ENCODE measurements at places on chromosomes 5 and 9.

DNA sequence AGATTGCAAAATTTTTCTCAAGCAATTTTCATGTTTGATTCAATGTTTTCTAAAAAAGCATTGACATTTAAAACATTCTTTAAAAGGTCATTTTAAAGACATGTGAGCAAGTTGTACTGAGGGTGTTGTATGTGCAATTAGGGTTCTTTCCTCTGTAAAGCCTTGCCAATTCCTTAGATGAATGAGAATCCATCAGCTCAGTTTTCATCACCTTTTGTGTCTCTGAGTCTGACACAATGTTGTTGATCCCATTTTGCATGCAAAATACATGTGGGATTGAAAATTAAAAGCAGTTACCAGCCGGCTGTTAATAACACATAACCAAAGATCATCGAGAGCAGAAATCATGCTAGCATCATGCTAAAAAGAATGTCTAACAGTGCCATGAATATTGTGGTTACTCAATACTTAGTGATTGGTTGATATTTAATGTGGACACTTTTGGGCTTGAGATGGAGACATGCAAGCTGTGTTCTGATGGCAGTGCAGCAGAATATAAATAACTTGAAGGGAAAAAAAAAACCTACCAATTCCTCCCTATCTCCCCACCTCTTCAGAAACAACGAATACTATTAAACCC is 57.7 kb downstream of the FGF10 start:
- no peak for DNase-seq

- no peak for DNase-seq
These were observed 664.0 kb downstream of the NR2F1-AS1 start for GRCh38 chr5:92917044-92917443.

DNA sequence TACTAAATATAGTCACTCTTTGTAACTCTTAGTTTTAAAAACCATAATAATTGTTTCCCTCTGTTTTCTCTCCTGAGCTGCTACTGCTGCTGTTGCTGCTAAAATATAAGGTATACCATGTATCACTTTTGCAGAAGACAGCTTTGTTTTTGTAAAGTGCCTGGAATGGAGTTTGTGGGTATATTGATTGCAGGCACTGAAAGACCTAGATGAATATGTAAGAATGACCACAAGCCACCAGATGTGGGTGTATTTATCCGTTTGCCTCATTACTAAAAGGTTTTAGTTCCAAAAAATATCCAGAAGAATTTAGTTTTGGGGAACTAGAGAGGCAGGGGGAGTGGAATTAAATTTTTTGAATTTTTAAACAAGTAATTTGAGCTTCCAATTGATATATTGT is 151.1 kb upstream of the CDKN2B start:
- DNase-seq = no peak

GRCh38 chr9:20043035-20043434 is 254.2 kb upstream of the SLC24A2 start:
- DNase-seq = no peak

DNA sequence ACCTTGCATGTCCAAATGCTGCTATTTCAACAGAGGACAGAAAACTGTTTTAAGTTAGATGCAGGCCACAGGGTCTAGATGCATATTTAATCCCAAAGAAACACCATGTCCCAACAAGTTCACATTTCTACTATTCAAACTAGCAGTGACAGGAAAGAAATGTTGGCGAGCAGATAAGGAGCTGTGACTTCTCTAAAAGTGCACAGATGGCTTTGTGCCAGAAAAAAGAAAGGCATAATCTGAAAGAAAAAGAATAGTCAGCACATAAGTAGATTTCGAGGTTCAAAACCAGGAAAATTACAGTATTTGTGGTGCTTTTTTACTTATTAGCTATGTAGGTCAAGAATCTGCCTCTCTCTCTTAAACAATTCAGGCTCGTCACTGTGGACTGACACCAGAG is 178.3 kb downstream of the DNAH5 start:
- DNase-seq = no peak

DNA sequence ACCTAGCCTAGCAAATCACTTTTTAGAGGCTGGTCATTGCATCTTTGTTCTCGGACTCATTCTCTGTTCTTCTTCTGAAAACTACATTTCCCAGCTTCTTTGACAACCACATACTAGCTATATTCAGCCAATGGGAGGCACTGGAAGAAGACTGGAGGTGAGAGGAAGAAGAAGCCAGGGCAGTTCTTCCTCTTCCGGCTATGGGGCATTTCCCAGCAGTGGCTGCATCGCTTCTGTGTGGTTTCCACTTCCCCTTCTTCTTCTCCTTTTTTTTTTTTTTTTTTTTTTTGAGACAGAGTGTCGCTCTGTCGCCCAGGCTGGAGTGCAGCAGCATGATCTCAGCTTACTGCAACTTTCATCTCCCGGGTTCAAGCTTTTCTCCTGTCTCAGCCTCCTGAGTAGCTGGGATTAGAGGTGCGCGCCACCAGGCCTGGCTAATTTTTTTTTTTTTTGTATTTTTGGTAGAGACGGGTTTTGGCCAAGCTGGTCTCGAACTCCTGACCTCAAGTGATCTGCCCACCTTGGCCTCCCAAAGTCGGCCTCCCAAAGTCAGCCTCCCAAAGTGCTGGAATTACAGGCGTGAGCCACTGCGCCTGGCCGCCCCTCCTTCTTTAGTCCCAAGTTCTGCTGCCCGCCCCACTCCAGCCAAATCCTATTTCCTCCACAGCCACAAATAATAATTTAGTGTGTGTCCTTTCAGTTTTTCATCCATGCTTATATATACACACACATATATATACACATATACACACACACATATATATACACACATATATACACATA is 6.9 kb upstream of the UBAP1 start:
- peak; percentile 7 for DNase-seq

DNA sequence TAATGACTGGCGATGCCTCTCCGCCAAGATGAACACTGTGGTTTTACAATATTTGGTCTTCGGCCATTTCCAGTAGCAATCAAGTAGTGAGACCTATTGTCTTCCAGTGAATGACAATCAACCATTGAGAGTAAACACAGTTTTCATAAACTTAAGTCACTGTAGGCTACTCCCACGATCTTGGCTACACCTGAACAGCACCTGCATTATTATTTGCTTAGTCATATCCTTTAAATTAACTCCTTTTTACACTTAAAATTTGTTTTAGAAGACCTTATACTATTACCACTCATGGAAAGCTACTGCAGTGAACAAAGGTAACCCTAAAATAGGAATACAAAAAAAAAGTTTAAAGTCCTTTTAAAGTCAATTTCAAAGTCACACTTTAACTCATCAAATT is 58.2 kb downstream of the ZNF354C start:
- no peak for DNase-seq

GRCh38 chr5:147998704-147999103 is 65.1 kb upstream of the SPINK5 start:
- no peak for DNase-seq

DNA sequence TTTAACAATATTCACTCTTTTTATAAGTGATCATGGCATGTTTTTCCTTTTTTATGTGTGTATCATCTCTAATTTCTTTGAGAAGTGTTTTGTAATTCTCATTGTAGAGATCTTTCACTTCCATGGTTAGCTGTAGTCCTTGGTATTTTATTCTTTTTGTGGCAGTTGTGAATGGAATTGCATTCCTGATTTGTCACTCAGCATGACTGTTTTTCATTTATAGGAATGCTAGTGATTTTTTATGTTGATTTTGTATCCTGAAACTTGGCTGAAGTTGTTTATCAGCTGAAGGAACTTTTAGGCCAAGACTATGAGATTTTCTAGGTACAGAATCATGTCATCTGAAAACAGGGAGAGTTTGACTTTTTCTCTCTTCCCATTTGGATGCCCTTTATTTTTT is 13.1 kb upstream of the SPINK13 start:
- no peak for DNase-seq

DNA sequence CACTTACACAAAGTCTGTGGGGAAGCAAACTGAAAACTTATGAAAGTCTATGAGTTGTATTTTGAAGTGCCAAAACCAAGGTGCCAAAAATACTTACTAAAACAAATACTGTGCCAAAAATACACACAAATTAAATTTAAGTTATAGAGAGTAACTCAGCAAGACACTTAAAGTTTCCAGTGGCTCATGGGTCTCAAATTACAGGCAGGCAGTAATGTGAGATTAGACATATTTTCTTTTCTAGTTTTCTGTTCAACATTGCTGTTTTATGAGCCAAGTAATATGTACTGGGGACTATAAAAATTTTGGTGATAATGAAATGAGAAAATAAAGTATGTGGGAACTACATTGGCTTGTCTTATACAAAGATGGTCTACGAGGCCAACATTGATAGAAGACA is 172.2 kb upstream of the SNX2 start:
- DNase-seq = no peak

DNA sequence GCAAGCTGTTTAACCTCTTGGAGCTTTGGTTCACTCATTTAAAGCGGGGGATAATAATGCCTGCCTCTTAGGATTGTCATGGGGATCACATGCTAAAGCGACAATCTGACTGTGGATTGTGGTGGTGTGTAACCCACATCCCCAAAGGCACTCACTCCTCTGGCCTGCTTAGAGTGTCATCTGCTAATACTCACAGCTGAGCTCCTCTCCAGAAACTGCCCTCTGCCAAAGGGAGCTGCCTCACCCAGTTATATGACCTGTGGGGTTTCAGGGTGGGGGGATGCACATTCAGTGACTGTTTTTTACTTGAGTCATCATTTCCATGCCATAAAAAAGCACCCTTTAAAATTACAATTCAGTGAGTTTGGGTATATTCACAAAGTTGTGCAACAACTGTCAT is 110.0 kb upstream of the SPOCK1 start:
- DNase-seq = no peak

DNA sequence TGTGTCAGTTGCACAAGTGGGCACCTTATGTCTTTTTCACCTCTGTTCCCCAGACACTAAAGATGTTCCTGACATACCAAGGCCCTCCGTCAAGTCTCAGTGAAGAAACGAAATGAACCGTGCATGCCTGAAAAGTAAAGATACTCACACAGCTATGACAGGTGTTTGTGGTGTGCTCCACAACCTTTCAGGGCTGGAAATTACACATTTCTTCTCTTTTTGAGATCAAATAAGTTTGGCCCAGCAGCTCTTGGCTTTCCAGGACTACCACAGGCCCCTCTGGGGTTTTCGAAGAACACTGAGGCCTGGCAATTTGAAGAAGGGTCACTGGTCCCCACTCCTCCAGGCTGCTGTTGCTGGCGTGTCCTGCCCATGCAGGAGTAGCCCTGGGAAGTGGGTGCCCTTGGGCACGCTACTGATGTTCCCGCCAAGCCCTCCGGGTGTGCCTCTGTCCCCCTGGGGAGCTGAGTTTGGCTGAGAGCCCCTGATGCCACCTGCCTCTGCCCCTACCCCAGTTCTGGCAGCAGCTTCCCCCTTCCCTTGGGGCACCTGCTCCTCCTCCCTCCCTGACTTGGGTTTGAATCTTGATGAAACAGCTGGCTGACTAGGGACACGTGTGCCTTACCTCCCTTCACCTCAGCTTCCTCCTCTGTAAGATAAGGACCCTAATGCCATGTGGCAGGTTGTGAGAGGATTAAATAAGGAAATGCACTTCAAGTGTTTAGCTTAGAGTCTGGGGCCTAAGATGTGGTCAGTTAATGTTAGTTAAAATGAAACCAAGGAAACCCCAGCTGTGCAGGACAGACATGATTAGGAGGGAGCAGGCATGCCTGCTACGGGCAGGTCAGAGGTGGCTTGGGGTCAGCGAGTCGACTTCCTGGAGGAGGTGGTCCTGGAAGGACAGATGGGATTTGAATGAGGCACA is 49.1 kb upstream of the GADD45G start:
- no peak for DNase-seq

GRCh38 chr5:87541033-87541432 is 128.3 kb upstream of the CCNH start:
- peak; percentile 1 for DNase-seq

GRCh38 chr5:1504069-1504595 is 19.6 kb downstream of the LPCAT1 start:
- no peak for DNase-seq

GRCh38 chr5:75331095-75332090 is 5.6 kb upstream of the HMGCR start:
- DNase-seq = no peak

DNA sequence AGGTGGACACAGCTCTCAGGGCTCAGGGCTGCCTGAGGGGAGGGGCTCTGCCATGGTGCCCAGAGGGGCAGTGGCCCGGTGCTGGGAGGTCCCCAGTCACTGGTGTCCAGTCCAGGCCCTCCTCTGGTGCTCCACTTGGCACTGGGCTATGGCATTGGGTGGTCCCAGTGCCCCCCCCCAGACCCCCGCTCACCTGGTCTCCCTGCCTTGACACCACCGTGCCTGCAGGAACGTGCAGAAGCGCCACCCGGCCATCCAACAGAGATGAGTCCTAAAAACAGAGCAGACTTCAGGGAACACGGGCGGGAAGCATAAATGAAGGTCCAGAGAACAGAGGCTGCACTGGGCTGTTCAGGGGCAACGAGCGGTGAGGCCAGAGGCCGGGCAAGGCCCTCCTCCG is 42.3 kb upstream of the NSMF start:
- DNase-seq = no peak

Data from NCI-H1694 treated with DMSO at 0.1 percent for 48 hours (cell line).